ENCODE measurements at places on chromosomes 12 and 14.

GRCh38 chr12:124621296-124621660 is 53.9 kb upstream of the NCOR2 start:
- DNase-seq: no peak

GRCh38 chr12:50004696-50005095 is 20.6 kb downstream of the RACGAP1 start:
- no peak for DNase-seq

- DNase-seq: no peak
Measured at GRCh38 chr12:132807295-132808092, 21.2 kb downstream of the GOLGA3 start.

GRCh38 chr12:63844391-63845341 is at the start of gene SRGAP1:
Gene SRGAP1, plus strand, starts transcription at chr12:63844700. Its CDS starts 117 bp downstream, at chr12:63844817.
- no peak for DNase-seq

DNA sequence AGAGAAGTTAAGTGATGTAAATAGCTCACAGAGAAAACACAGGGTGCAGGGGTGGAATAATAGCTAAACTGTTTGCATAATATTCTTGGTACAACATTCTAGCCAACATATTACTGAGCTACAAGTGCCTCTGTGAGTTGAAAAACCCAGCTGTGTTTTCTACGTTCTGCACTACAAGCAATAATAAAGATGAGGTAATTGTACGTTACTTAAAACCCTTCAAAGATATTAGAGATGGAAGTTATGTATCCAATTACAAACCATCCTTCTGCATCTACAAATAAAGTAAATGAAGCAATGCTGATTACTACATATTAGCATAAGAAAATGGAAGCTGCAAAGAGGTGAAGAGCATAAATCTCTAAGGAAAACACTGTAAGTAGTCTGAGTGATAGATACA is 271.4 kb downstream of the SSPN start:
- no peak for DNase-seq

DNA sequence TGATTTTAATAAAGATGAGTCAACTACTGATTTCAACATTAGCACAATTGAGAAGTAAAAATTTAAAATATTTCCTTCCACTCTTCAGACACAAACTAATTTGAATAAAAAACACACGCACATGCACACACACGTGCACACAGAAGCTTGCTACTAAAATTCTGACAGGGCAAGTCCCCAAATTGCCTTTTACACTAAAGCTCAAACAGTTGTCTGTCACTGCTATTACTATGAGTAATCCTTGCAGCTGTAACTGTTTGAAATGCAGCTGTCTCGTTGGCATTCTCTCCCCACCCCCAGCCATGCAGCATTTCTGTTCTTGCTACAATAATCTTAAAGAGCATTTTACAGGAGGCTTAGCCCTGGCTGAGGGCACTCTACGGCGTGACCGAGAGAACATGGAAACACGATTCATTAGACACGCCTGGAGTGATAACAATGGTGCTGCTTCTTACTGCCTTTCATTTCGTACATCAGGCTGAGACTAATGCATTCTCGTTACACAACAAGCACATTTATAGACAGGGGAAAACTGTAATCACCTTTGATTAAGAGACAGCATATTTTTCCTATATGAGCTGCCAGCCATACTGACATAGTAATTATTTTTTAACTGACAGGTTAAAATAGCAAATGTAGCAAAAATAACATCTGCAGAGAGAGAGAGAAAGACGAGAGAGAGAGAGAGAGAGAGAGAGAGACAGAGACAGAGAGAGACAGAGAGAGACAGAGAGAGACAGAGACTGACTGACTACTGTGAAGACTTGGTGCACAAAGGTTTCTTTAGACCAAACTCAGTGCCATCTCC is 153.8 kb downstream of the MED13L start:
- no peak for DNase-seq

- no peak for DNase-seq
Measured at GRCh38 chr14:84225268-84225667, 1304.7 kb upstream of the FLRT2 start.

DNA sequence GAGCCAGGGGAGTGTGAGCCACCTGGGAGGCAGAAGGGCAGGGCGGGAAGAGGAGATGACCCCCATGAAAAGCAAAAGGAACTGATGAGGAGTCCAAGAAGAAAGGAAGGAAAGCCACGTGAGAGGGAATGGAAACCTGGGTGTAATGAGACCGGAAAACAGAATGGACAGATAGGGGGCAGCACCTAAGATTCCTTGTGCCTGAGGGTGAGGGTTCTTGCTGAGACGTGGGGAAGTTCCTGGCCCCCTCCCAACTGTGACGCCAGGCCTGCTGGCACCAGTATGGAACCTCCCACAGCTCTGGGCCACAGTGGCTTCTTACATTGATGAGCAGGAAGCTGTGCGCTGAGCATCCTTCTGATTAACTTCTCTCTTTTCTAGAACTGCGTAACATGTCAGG is 30.8 kb downstream of the TTC7B start:
- no peak for DNase-seq

GRCh38 chr14:64580467-64580866 is 30.7 kb downstream of the PPP1R36 start:
- no peak for DNase-seq

- DNase-seq: no peak
Measured at GRCh38 chr12:130849561-130850417, 10.7 kb upstream of the STX2 start.

DNA sequence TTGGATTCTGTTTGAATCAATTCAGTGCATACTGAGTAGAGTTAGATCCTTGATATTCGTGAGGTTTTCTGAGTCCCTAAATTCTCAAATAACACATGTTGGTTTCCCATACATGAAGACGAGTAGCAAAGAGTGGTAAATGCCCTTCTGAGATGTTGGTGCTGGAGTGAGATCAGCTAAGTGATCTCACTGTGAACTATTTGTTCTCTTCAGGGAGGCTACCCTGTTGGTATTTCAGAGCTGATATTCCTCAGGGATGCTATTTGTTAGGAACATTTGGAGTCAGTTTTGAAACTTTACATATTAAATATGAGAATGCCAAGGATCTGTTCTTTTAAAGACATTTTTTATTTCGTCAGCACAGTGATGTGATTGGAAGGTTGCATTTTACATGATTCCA is 54.7 kb downstream of the SUSD6 start:
- DNase-seq: no peak

DNA sequence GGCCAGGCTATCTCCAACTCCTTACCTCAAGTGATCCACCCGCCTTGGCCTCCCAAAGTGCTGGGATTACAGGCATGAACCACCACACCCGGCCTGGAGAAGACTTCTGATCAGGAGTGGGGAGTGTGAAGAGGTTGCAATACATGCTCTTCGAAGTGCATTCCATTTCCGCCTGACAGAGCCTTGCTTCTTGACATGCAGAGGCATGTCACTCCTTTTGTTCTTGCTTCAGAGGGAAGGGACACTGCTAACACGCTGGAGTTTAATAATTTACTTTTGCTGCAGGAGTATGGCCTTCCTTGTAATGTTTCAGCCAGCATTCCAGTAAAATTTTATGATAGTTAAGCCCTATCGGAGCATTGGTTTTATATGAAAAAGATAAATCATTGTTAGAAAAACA is 74.9 kb downstream of the SLC25A47 start:
- DNase-seq: no peak

GRCh38 chr12:108729612-108730364 is 1.5 kb downstream of the CORO1C start:
- DNase-seq: no peak

DNA sequence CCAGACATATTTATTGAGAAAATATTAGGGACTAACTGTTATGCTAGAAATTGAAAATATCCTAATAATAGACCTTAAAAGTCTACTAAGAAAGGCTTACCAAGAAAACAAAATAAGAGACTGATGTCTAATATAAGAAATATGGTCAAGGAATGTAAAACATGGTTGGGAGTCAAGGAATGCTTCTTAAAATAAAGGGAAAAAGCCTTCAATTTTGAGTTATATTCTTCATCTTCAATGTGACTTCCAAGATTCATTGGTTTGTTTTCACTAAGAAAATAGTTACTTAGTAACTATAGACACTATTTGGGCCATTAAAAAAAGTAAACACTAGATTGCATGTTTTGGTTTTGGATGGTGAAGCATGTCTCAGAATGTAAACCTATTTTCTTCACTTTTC is 88.1 kb upstream of the ETV6 start:
- DNase-seq: no peak

DNA sequence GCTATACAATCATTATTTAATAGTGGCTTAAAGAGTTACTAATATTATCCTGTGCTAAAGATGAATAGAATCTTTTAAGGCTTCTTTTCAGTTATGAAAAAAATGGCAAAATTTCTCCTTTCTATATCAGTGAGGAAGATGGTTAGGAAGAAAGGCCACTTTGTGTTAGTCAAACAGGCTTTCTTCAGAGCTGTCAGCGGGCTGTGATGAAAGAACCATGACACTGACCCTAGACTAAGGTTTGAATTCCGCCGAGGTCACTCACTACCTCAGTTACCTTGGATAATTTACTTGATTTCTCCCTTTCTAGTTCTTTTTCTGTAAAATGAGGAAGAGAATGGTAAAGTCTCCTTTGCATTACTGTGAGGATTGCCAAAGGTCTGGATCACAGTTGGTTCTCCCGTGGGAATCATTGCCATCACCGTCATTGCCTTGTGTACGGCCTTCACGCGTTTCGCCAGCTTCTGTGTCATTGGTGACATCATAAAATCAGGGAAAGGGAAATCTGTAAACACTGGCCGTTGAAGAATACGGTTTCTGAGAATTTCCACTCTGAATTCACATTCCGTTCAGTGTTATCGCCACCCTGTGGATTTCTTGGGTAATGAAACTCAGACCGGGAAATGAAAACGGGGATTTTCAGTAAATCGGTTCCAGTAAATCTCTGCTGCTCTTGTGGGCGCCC is 26.7 kb upstream of the YBX3 start:
- peak; percentile 7 for DNase-seq

- DNase-seq: no peak
Measured at GRCh38 chr12:69846976-69847375, 21.9 kb downstream of the MYRFL start.

DNA sequence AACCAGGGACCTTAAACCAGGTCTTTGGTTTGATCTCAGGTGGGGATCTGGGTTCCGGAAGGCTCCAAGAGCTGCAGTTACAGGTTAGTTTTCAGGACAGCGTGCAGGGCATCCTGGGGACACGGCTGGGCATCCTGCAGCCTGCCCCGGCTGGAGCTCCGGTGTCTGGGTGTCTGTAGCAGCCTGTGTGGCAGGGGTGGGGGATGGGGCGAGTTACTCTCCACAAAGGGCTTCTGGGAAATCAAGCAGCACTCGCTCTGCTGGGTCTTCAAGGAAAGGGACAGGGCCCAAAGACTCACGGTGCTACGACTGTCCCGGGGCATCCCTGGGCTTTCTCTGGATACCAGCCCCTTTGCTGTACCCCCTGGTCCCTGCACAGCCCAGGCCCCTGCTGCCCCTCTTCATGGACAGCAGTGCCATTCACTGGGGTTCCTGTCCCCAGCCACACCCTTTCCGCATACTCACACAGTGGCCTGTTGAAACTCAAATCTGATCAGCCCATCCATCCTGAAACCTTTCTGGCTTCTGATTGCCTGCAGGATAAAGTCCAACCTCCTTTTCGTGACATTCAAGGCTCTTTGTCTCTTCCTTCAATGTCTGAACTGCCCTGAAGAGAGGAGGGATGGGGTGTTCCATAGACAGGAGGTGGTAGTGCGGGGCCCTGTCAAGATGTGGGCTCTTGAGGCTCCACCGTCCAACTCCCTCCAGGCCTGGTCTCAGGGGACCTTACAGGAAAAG is 22.2 kb upstream of the PPP1R13B start:
- no peak for DNase-seq

- no peak for DNase-seq
Measured at GRCh38 chr12:122875590-122876220, 20.2 kb downstream of the VPS37B start.

DNA sequence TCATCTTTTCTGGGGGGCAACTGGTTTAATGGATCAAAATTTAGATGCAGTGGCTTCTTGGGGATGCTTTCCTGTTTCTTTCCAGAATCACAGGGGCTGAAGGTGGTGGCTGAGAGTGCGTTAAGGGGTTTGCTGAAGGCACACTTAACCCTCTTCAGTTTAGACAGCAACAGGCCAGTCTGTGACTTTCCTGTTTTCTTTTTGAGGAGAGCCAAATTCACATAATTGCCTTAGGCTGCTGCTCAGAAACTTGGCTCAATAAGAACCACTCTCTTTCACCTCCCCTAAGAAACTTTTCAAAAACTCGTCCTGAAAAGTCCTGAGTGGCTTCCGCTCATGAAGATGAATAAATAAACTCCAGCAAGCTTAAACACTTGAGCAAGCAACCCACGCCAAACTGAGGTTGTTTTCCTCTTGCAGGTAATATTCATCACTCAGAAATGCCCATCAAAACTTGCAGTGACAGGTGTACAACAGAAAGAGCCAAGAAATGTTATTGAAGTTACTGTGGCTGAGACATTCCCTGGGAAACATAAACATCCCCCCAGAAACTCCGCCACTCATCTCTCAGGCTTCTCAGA is 510.4 kb downstream of the TMEM132D start:
- no peak for DNase-seq

Data from activated T-helper 1 cell treated with anti-CD3 and anti-CD28 coated beads, Interleukin-2, amount 50 U/mL, for 16 hours (primary cell).